ENCODE measurements at places on chromosomes 2 and 18.

- DNase-seq: no peak
These were observed 283.2 kb upstream of the MEX3C start for GRCh38 chr18:51480407-51481261.

- no peak for DNase-seq
These were observed 673.8 kb downstream of the ARHGAP15 start for GRCh38 chr2:143802871-143803650.

DNA sequence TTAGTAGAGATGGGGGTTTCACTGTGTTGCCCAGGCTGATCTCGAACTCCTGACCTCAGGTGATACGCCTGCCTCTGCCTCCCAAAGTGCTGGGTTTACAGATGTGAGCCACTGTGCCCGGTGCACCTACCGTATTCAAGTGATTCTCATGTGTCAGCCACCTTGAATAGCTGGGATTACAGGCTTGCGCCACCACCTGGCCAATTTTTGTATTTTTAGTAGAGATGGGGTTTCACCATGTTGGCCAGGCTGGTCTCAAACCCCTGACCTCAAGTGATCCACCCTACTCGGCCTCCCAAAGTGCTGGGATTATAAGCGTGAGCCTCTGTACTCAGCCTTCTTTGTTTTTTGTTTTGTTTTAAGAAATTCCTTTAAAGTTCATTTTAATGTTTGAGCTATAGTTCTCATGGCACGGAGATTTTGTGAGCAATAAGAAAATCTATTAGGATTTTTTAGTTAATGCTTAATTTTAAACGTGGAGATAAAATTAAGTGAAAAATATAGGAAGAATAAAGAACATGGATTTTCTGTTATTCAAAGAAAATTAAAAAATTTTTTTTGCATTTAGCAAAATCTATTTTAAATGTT lies 242.6 kb downstream of the PHLPP1 start:
- DNase-seq: peak; percentile 69

GRCh38 chr18:24726727-24727492 lies 266.5 kb downstream of the HRH4 start:
- DNase-seq: peak; percentile 89

- DNase-seq: no peak
These were observed 13.6 kb downstream of the CIB4 start for GRCh38 chr2:26627350-26628105.

DNA sequence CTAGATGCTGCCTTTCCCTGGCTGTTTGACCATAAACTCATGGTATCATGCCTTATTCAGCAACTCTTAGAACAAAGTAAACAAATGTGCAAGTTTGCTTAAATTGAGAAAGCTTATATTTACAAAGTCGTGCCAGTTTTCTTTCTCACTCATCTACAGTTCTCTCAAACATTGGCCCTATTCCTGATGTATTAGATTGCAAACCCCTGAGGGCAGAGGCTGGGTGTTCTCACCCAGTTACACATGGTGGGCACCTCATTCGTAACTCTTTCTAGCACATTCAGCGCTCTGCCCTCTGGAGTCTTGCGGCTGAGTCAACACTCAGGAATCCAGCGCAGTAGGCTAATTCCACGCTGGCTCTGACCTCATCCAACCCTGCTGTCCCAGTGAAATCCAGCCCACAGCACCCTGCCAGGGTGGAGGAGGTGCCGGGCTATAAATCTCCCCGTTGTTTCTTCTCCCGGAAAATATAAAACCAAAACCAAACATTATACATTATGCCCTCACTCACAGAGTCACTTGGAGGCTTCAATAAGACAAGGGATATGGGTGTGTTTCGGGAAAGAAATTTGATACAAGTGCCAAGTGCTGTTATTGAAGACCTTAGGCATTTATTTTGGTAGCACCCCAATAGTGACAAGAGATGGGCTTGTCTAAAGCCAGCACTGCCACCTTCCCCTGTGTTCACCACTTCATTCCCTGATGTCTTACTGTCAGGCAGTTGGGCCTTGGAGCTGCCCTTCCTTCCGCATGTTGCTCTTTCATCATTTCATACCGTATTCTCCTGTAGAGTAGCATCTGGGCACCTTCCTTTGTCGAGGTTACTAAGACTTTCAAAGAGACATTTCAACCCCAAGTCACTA lies 287.4 kb downstream of the PRKCE start:
- DNase-seq: no peak

GRCh38 chr2:207833251-207833751 lies 63.6 kb upstream of the FZD5 start:
- DNase-seq: no peak

- DNase-seq: no peak
These were observed 14.4 kb upstream of the SP140L start for GRCh38 chr2:230312638-230313037.

DNA sequence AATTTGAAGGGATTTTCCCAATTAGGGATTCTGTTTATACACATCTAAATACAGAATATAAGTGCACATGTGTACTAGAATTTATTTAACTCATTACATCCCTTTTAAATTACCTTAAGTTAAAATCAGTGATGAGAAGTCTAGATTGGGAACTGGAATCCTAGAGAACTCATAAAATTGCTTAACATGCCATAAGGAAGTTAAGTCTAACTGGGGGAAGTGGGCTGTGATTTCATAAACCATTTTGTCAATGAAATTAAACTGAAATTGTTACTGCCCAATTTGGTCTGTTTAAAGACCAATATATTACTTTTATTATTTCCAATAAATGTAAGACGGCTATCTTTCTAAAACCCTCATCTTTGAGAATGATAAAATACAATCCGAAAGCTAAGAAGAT lies 72.3 kb upstream of the CD226 start:
- no peak for DNase-seq

- no peak for DNase-seq
These were observed 17.5 kb downstream of the FTCDNL1 start for GRCh38 chr2:199833525-199833924.

All from hematopoietic multipotent progenitor cell treated with erythropoietin and hydrocortisone succinate and interleukin-3 and kit ligand, for 4 days (in vitro differentiated cells).